ENCODE measurements at places on chromosomes 11 and 22.

DNA sequence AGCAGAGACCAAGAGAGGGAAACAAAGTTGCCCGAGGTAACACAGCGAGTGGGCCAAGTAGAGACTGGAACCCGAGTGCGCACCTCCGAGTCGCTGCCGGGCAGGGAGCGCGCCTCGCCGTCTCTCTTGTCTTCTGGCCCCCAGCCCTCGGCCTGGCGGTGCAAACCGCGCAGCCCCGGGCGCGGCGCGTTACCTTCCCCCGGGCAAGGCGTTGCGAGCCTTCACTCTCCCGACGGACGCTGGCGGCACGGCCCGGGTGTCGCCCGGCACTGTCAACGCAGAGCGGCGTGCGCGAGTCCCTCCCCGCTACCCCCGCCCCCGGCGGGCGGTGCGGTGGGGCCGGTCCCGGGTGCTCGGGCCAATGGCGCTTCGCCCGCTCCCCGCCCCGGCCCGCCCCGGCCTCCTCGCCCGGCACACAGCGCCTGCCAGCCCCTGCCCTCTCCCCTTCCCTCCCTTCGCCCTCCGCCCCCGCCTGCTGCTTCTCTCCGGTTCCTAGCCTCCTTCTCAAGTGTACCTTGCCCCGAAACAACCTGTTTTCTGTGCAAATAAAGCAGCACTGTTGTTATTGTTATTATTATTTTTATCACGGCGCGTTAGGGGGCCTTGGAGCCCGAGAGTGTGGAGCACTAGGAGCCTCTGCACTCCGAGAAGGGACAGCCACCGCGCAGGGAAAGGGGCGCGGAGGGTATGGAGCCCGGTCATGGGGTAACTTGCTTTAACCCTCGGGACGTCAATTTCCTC is at the start of gene SYTL2:
Gene SYTL2 (minus strand): TSS at position 271 of the 741 bp plus-strand sequence. CDS start 53,416 bp downstream, outside the sequence.
- DNase-seq, result peak; percentile 45

- DNase-seq, result no peak
Observed at GRCh38 chr11:1317993-1318392, 8.6 kb upstream of the TOLLIP start.

- DNase-seq, result no peak
Observed at GRCh38 chr11:2077061-2077802, 62.0 kb downstream of the IGF2 start.

GRCh38 chr11:121221496-121222200 is 70.9 kb upstream of the SC5D start:
- no peak for DNase-seq

- no peak for DNase-seq
Observed at GRCh38 chr11:71465054-71465453, 12.1 kb downstream of the NADSYN1 start.

DNA sequence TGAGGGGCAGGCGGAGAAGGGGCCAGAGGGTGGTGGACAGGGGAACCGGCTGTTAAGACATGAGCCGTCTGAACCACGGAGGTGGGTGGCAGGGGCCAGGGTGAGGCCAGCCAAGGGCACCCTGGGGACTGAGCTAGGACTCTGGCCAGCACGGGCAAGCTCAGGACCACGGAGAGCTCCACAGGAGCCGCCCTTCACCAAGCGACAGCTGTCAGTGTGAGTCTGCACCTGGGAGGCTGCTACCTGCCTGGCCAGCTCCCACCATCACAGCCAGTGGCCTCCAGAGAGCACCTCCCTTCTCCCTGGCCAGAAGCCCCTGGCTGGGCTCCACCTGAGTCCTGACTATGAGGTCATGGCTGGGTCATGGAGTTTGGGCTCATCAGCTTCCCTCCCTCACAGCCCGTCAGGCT is 21.6 kb downstream of the MGAT3 start:
- DNase-seq, result no peak

DNA sequence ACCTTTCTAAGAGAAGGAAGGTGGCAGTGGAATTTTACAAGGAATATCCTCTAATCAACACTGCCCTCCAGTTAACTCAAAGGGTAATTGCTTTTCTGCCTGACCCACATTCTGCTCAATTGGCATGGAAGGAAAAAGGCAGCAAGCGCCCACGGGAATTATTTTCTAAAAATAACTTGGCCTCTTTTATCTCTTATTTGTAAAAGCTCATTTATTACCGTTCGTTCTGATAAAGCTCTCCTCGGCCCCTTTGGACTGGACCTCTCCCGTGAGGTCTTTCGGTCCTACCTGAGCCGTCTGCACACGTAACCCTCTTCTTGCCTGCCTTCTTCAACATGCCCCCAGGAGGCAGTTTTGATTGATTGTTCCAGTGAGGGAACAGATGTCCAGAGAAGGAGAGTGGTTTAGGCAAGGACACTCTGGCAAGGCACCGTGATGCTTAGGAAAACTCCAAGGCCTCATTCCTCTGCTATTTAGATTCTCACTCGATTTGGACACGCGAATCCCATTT is 53.2 kb upstream of the CRTAM start:
- no peak for DNase-seq

GRCh38 chr11:125263268-125263790 is 98.8 kb downstream of the PKNOX2 start:
- DNase-seq, result peak; percentile 78

DNA sequence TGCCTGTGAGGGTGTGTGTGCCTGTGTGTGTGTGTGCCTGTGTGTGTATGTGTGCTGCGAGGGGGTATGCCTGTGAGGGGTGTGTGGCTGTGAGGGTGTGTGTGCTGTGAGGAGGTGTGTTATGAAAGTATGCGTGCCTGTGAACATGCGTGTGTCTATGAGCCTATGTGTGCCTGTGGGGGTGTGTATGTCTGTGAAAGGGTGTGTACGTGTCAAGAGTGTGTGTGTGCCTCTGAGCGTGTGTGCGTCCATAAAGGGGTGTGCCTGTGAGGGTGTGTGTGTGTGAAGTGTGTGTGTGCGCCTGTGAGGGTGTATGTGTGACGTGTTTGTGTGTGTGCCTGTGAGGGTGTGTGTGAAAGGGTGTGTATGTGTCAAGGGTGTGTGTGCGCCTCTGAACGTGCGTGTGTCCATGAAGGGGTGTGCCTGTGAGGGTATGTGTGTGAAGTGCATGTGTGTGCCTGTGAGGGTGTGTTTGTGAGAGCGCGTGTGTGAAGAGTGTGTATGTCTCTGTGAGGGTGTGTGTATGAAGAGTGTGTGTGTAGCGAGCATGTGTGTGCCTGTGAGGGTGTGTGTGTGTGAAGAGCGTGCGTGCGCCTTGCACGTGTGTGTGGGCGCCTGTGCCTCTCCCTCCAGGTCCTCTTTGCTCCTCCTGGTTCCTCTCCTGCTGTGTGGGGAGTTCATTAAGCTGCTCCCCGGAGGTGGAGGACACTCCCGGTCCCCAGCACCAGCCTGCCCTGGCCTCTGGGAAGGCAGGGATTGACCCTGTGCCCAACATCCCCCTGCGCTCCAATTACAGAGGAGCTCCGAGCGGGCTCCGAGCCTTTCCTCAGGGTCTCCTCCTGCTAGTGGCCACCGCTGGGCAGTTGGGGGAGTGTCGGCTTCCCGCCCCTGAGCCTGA is 53.3 kb downstream of the CACNA1I start:
- DNase-seq, result no peak

DNA sequence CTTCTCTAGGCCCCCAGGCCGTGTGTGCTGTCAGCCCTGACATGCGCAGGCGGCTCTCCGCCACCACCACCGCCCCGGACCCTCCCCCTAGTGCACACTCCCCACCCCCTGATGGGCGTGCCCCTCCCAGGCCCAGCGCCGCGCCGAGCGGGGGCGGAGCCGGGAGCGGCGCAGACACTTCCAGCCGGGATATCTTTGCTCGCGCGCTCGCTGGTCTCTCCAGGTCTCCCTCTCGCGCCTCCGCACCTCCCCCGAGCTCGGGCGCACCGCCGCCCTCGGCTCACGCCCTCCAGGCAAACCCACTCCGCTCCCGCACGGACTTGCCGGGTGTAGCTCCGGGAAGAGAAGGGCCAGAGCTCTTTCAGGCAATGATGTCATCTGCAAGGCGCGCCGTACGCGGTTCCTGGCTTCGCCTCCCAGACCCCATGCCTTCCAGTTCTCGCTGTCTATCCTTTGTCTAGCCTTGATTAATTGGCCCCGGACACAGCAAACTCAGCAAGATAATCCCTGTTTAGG is at the start of gene SCN3B:
Gene SCN3B (minus strand): TSS at position 59 of the 516 bp plus-strand sequence. CDS start 823 bp downstream, outside the sequence.
- DNase-seq, result peak; percentile 79

- DNase-seq, result no peak
Observed at GRCh38 chr11:64856382-64857227, 12.2 kb upstream of the CDC42BPG start.

GRCh38 chr22:17770180-17771077 is 3.8 kb downstream of the BID start:
- no peak for DNase-seq

DNA sequence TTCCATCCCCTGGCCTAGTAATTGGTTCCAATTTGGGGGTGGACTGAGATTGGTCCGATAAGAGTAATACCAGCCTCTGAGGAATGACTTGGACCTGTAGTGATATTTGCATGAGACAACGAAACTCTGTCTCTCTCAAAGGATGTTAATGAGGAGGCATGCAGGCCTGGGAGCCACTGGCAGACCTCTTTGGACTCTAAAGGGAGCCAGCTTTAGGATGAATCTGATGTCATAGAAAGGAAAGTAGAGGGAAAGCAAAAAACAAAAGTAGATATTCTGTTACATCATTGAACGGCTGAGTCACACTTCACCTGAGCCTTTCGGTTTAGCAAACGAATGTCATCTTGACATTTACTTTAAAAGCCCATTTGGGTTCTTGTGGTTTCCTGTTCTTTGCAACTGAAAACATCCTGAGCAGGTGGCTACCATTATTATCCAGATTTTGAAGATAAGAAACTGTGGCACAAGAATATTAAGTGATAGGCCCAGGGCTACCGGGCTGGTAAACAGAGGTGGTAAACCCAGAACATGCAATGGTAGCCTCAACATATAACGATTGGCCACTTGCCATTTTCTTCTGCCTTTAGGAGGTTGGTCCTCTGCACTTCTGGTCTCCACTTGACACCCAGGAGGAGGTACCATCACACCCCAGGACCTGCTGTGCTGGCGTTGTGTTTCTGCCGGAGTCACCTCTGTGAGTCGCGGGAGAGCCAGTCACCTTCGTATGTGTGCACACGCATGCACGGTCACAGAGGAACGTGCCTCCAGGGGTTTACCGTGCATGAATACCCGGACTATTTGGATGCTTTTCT is 42.7 kb downstream of the RTL6 start:
- DNase-seq, result no peak

DNA sequence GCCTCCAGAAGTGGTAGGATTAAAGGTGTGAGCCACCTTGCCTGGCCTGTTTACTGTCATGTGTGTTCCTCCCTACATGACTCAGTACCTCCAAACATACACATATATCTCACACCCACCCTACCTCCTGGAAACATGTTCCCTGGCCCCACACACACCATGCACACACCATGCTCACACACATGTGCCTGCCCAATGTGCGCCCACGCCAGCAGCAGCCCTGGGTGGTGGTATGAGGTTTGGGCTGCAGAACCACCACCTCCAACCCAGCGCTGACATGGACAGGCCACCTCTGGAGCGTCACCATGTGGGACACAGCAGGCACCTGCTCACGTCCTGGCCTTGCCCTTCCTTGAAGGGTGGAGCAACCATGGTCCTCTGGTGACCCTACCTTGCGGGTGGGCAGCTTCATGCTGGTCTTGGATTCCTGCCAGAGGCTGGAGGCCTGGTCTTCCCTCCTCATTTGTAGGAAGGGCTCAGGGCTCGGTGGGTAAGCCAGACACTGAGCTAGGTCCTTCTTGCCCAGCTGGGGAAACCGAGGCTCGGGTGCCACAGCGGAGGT is 37.9 kb downstream of the KIAA1671 start:
- no peak for DNase-seq

DNA sequence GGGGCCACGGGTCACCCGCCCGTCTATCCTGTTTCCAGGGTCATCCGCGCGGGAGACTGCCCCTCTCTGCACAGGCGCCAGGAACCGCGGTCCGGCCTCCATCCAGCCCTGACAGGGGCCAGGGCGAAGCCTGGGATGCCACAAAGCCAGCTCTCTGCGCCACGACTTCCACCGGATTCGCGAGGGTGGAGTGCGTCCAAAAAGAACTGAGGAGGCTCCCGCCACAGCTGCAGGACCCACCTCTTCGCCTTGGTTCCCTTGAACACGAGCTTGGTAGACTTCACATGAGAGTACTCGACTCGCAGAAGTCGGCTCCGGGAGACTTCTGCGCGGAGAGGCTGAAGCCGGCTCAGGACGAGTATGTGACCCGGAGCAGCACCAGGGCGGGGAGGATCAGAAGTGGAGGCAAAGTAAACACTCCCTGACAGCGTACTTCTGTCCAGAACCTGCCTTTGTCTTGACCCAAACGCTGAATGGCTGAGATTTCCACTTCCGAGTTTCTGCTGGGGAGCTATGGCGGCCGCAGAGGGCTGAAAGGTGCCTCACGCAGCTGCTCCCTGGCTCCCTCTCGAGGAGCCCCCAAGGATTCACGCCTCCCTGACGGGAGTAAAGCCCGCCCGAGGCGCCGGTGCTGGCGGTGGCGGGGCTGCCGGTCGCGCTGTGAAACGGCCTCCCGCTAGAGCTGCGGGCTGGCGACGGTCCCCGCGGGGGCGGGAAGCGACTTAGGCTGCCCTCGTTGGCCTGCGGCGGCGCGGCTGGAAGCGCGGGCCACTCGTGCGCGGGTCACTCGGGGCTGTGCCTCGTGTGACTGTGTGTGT is 4566.7 kb upstream of the OR11H1 start:
- no peak for DNase-seq

DNA sequence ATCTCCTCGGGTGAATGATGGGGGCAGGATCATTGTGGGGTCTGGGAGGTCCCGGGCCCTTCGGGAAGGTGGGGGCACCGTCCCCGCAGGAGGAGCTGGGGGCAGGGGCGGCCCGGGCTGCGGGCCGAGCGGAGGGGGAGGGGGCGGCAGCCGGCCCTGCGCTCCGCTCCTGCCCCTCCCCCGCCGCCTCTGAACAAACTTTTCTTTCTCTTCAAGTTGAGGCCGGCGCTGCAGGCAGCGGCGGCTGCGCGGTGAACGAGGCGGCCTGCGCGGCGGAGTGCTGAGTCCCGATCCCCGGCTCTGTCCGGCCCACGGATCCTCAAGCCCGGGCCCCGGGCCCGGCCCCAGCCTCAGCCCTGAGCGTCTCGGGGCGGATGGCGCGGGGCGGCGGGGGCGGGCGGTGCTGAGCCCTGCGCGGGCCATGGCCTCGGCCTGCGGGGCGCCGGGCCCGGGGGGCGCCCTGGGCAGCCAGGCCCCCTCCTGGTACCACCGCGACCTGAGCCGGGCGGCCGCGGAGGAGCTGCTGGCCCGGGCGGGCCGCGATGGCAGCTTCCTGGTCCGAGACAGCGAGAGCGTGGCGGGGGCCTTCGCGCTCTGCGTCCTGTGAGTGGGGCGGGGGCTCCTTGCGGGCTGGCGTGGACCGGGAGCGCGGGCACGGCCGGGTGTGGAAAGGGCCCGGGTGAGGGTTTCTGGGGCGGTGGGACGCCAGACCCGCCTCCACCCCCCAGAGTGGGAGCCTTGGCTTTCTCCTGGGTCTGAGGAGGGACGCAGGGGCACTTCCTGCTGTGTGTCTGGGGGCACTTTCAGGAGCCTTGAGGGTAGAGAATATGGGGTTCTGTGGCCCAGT is at the start of gene INPPL1:
Gene INPPL1 (plus strand): TSS at position 204 of the 847 bp plus-strand sequence. CDS start 218 bp downstream, at position 422.
- DNase-seq, result peak; percentile 35

GRCh38 chr11:110059706-110060463 is 33.3 kb upstream of the ZC3H12C start:
- no peak for DNase-seq

GRCh38 chr22:33620085-33620484 is 300.2 kb downstream of the LARGE1 start:
- DNase-seq, result no peak
